ENCODE measurements at places on chromosomes 3 and 15.

GRCh38 chr3:37853691-37854413, 7.8 kb upstream of the CTDSPL start:
- no peak for DNase-seq

DNA sequence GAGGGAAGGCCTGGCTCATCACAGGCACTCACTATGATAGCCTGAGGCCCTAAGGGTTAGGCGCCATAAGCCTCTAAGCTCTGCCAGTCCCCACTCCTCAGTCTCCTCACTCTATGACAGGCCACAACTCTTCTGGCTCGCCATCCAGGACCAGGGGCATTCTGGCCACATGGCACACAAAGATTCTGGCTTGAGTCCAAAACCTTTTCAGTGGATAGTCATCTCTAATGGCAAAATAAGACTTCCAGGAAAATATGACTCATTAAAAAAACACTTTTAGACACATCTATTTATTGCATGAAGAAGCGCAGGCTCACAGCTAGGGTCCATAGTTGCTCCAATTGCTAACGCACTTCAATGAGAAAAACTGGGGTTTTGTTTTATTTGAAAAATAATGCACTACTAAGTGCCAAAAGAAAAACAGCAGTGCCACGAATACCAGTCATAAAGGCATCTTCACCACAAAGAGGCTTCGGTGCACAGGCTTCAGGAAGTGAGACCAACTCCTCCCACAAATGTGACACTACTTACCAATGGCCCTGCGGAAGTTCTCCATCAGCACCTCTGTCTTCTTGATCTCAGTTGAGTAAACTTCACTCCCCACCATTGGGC, 11.1 kb downstream of the RUVBL1 start:
- no peak for DNase-seq

DNA sequence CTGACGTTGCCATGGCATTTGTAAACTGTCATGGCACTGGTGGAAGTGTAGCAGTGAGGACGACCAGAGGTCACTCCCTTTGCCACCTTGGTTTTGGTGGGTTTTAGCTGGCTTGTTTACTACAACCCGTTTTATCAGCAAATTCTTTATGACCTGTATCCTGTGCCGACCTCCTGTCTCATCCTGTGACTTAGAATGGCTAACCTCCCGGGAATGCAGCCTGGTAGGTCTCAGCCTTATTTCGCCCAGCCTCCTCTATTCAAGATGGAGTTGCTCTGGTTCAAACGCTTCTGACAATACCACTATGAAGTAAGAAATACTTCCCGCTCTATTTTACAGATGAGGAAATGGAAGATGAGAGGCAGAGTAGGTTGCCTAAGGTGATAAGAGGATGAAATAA, 16.6 kb downstream of the PAQR9 start:
- no peak for DNase-seq

DNA sequence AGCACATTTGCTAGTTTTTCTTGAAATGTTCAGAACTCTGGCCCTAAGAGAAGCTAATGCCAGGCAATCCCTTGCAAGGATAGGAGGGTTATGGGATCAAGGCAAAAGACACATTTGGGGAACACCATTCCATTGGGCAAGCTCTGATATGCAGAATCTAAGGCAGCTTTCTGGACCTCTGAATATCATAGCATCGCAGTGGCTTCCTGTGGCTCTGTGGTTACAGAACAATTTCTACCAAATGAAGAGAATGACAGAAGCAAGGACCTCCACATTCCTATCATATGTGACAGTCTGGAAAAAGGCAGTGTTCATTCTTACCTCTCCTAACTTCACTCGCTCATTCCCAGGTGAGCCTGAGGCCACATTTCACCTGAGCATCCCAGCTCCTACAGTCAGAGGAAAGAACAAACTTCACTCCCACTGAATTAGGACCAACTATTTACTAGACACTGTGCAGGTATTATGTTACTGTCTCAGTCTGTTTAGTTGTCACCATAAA, 836.1 kb upstream of the CFAP20DC start:
- DNase-seq, result no peak

GRCh38 chr3:32865383-32865782, 47.6 kb downstream of the TRIM71 start:
- DNase-seq, result no peak

- no peak for DNase-seq
Observed at GRCh38 chr3:115623044-115623868, at the start of gene GAP43. GAP43 (plus strand) TSS chr3:115623510; CDS start chr3:115623690, 180 bp downstream.

- DNase-seq, result no peak
Observed at GRCh38 chr15:87575896-87576473, 680.6 kb downstream of the NTRK3 start.

DNA sequence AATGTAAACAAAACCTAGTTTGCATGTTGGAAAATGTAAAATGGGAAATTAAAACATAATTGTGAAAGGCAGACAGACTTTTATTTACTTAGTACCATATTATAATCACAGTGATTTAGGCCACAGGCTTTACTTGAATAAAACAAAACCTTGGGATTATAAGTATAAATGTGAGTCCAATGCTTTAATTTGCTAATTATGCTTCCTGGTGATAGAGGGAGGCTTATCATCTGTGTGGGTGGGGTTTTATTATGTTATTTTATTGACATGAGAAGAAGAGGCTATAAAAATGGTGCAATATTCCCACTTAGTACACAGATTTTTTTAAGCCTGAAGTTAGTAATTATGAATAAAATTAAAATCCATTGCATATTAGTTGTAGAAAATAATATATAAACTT, 248.3 kb upstream of the TBL1XR1 start:
- no peak for DNase-seq

DNA sequence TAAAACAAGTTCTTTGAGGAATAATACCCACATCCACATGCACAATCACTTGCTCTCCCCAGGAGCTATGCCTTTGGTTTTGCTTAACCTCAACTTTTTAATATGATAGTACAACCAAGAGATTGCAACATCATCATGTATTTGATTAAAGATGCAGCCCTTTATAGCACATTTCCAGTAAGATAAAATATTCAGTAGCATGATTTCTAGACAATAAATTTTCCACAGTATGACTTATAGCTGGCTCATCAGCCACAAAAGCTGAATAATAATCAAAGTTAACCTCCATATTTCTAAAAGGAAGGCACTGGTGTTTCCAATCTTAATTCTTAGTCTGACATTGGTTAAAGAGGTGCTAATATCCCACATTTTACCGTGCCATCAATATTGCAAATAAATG, 622.5 kb downstream of the TBL1XR1 start:
- no peak for DNase-seq

- no peak for DNase-seq
Observed at GRCh38 chr3:148280623-148281242, 417.0 kb upstream of the AGTR1 start.

GRCh38 chr3:99253963-99254355, 352.5 kb upstream of the DCBLD2 start:
- DNase-seq, result no peak

DNA sequence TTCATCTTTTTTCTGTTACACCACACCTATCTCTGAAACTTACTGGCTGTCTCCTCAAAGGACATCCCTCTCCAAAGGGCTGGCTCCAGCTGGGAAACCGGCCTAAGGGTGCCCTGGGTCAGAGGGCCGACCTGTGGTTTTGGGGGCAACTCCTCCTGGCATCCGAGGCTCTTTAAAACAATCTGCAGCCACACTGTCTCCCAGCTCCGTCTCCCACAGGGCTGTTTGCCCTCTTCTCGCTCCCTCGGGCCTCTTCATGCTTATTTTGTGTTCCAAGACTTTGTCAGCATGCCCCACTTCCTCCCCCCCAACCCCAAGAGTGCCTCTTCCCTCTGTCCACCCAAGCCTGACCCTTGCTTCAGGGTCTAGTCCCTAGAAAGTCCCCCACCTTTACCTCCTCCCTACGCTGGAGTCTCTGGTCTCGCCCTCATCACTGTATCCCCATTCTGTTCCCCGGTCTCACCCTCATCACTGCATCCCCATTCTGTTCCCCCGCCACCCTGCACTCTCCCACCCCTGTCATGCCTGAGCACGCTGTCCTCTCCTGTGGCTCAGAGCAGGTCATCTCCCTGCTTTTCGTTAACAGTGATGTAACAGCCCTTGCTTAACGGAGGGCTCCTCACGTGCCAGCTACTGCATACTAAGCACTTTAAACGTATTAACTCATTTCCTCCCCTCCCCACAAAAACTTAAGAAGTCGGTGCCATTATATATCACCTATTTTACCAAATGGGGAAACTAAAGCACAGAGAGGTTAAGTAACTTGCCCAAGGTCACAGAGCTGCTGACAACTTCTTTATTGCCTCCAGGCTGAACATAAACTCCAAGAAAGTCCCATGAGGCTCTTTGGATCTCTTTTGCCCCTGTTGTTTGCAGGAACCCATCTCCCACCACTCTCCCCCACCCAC, 1.1 kb upstream of the CSK start:
- no peak for DNase-seq

- DNase-seq, result no peak
Observed at GRCh38 chr3:72306800-72307341, 521.9 kb upstream of the PROK2 start.

DNA sequence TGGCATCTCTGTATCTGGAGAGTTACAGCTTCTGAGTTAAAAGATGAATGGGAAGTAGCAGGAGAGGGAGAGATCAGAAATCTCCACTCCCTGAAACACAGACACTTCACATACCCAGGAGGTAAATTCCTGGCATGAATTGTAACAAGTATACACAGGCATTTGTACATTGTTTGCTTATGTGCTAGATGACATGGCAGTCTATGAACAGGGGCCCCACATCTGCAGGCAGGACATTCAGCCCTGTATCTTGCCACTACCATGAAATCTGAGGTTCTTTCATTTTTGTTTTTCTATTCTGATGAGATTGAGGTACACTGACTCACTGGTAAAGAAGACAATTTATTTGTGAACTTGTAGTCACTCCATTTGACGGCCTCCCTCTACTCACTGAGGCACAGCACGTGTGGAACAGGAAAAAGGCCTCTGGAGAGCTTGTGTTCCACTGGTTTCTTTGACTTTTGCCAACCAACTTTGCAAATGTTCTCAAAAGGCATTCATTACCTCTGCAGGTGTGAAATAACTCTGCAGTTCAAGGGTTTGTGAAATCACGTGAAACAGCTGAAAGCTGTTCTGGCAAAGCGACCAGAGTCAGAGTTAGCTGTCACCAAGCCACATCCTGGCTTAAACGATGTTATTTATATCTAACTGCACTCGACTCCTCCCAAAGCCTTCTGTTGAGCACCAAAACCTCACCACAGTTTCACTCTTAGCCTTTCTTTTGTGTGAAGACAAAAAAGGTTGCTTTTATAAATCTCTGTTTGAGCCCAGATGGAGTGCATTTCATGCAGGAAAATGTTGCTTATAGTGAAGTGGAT, 401.3 kb upstream of the CFAP20DC start:
- DNase-seq, result no peak

DNA sequence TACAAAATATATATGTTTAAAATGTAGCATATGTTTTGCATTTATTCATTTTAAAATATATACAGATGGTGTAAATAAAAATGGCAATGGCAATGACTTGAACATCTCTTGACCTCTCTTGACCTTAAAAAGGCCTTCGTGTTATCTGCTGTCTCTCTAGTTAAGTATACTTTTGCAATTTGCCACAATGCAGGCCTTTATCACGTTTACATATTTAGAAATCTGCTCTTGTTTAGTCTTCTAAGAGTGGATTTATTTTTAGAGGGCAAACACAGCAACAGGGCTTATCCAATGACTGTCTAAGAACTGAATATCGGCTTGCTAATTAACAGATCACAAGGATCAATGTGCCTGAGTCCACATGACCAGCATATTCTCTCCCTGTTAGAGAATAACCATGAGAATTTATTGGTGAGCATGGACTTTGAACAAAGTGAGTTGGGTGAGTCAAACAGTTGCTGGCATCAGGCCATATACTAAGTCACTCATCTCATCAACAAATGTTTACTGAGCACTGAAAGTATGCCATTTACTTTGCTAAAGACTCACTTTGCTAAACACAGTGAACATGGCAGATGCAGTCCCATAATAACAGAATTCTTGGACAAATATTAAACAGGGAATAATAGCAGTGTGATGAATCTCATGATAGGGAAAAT, 48.2 kb downstream of the MDFIC2 start:
- DNase-seq, result no peak

- no peak for DNase-seq
Observed at GRCh38 chr15:39851500-39852092, 68.5 kb downstream of the GPR176 start.

- DNase-seq, result no peak
Observed at GRCh38 chr15:37094915-37095711, 5.2 kb downstream of the MEIS2 start.

Measured in D721Med (cell line).